NCI-H1930 (cell line): ENCODE measurements at places on chromosomes 7 and 10.
A peak's percentile ranks its signal among the peaks of the same experiment; 100 is the strongest.

GRCh38 chr10:35336921-35337823, 863 bp downstream of the CCNY start:
- DNase-seq, result no peak

- no peak for DNase-seq
Measured at GRCh38 chr10:3494131-3494837, 290.7 kb downstream of the KLF6 start.

DNA sequence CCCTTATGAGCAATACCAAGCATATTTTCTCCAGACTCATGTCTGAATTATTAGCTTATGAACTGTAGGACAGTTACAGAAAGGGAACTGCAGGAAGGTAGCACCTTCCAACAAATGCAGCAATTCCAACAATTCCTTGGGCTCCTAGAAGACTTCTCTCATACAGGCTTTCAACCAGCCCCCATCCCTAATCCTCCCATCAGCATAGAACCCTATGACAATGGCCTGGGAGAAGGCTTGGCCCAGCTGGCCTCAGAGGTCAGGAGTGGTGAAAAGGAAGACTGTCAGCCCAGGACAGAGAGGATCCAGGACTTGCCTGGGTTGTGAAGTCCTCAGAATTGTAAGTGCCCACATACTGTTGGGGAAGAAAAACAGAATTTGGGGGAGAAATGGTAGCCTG, 5.9 kb downstream of the VPS41 start:
- no peak for DNase-seq

DNA sequence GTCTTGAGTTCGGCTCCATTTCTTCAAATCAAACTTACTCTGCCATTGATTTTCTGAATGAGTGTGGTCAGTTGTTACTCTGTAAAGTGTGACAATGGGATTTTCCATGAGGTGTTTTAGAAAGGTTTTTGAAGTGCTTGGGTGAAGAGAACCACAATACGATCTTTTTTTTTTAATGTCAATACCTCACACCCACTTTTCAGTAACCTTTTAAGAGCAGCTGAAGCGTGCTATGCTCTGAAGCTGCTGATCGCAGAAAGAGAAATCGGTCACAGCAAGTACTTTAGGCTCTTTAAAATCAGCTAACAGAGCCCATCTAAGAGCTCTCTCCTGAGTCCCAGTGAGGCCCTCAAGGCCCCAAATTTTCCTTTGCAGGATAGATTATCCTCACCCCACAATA, 34.4 kb upstream of the YAE1 start:
- DNase-seq, result no peak

GRCh38 chr10:32059472-32059871, 3.2 kb upstream of the KIF5B start:
- DNase-seq, result no peak

DNA sequence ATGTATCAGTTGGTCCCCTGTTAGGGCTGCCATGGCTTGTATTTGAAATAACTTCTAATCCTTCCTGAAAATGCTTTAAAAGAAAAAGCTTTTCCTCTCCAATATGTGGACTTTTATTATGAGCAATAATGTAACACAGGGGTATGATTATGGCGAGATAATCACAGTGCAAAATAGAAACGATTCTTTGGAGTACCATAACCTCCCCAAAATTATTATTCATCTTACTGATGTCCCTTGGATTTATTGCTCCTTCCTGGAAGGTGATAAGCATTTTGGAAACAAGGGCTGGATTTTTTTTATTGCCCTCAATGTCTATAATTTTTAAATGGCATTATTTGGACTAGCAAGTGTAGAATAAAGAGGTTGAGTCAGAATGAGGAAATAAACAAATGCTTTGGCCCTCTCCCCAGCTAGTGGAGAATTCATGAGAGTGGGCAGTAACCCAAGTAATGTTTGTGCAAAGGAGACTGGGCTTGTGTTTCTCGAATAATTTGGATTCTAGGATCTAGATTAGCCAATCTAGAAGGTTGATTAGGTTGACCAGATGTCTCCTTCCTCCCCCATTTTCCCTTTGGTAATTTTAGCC, 403.9 kb upstream of the CELF2 start:
- DNase-seq, result no peak

GRCh38 chr7:97118306-97118917, 914 bp downstream of the SDHAF3 start:
- DNase-seq, result no peak

DNA sequence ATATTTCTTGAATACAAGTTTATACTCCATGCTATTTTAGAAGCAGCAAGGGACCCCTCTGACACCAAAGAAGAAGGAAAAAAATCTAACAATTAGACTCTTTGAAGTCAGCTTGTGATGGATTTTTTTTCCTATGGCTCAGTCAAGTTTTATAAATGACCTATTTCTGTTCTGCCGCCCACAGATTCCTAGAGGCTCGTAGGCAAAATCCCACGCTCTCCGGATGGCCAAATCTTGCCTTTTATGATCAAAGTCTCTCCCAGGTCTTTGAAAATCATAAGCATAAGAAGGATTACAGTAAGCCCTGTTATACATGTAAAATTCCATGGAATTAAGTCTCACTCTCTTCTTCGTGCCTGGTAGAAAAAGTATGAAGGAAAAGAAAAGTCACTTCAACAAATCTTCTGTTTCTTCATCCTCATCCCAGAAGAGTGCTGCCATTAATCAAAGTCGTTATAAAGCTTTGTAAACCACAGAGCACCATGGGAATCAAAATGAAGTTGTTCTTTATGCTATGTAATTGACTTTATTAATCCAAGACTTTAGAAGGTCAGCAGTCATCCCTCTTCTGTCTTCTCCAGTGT, 33.1 kb downstream of the ASB13 start:
- DNase-seq, result no peak

- DNase-seq, result no peak
Measured at GRCh38 chr7:5502721-5503243, 79.1 kb upstream of the TNRC18 start.

- no peak for DNase-seq
Measured at GRCh38 chr7:2616387-2617324, 15.1 kb upstream of the TTYH3 start.

GRCh38 chr7:99314504-99314903, 11.2 kb upstream of the ARPC1A start:
- DNase-seq, result no peak

- no peak for DNase-seq
Measured at GRCh38 chr7:90584378-90584777, 11.7 kb upstream of the CDK14 start.

GRCh38 chr10:79299397-79300241, 47.6 kb upstream of the PPIF start:
- DNase-seq, result no peak

- no peak for DNase-seq
Measured at GRCh38 chr10:10785627-10786026, 232.0 kb upstream of the CELF2 start.

DNA sequence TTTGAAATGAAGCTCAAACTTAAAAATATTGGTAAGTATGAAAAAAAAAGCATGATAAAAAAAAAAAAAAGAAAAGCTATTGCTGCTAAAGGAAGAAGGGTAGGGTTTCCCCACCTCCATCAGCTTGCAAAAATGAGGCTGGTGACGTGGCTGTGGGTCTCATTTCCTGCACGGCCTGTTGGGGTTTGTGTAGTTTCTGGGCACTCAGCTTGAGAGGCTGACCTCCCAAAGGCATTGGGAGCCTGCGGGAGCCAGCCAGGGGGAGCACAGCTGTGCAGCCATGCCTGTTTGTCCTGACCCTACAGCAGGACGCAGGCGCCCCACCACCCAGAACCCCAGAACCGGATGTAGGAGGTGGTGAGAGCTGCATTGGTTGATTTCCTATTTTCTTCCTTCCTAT, 48.8 kb upstream of the CARD11 start:
- DNase-seq, result no peak

DNA sequence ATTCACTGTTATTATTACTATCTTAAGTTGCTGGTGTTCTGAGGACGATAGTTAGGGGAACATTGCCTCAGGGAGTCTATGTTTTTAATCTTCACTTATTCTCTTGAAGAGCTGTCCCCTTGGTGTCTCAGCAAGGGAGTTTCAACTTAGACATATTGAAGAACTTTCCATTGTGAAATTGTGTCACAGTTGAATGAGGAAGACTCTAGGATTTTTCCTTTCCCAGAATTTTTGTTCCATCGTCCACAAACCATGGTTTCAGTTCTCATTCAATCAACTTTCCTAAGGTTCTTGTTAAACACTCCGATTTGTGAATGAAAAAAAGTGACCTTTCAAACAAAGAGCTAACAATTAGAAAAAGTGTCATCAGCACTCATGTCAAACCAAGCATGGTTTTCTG, 128.3 kb downstream of the GATA3 start:
- no peak for DNase-seq

- no peak for DNase-seq
Measured at GRCh38 chr7:135210888-135211178, 493 bp downstream of the WDR91 start.

DNA sequence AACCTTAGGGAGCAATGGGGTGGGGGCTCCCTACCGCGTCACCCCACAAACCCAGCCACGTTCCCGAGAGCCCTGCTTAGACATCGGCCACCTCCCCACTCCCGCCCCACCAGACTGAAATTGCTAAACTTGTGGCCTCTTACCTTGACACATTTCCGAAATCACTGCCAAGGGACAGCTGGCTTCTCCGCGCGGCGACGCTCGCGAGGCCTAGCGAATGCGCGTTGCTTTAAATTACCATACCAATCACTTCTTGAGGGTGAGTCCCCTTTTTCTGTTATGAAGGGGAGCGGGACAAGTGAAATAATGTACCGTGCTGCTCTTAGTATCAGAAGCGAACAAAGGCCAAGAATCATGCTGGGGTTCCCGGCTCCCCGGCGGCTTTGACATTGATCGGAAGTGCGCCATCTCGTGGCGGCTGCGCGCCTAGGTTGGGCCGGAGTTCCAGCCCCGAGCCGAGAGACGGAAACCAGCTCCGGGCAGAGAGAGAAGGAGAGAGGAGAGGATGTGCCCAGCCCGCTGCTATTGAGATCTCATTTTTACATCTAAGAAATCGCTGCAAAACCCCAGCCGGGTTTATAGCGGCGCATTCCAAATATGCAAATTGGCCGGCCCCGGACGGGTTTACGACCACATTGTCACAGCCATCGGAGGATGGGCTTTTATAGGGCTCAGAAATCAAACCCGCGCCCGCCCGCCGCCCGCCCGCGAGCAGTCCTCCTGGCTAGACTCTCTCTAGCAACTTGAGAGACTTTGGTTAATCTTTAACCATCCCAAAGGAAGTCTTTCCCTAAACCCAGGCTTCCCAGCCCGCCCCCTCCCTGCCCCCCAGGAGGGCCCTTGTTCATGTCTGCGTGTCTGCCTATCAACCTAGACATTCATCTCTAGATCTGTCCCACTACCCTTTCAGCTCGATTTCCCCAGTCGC, 5.3 kb downstream of the HOXA11 start:
- no peak for DNase-seq

- DNase-seq, result no peak
Measured at GRCh38 chr7:79828866-79829265, 305.8 kb upstream of the GNAI1 start.

DNA sequence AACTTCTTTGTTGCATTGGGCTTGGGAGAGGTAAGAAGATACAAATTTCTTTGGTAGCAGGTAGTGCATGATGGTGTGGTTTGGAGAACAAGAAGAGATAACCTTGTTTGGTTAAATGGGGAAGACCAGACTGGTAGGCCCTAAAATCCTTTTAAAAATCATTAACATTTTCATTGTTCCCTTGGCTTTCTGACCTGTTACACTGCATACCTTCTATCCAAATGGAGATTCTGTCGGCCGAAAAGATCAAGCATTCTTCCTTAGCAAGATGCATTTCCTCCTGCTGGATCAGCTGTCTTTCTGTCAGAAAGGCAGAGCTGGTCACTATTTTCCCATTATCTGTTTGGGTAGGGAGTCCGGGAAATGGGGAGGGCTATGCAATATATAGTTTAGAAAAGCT, 33.7 kb downstream of the AGK start:
- no peak for DNase-seq

DNA sequence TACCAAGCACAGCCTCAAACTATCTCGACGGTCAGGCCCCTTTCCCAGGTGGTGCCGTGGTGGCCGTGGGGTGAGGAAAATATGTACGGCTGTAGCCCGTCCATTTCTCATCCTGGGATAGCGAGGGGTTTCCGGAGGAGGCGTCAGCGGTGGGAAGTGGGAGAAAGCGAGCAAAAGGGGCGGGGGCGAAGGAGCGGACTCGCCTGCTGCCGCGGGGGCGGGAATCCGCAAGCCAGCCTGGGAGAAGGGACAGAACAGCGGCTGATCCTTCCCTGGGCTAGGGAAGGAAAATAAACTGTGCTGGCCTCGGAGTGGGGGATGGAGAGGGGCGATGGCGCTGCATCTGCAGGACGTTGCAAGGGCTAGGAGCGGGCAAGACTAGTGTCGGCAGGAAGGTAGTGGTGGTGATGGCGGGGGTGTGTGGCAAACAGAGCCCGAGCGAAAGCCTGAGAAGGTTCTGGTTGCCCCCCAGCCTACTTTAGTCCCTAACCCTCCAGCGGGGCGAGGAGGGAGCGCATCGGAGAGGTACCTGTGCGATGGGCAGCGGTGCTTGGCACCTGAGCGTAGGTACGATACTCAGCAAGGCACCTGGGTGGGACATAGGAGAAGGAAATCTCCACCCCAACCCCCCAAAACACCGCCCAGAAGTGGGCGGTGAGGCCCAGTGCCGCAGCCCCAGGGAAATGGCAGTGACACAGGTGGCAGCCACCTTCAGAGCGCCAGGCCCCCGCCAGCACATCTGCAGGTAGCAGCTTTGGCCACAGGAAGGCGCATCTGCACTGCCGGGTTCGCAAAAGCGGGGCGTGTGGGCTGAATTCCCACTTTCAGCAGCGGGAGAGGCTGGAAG, 49.9 kb upstream of the STEAP1B start:
- DNase-seq, result peak; percentile 44

GRCh38 chr10:22992075-22992474, 64.2 kb downstream of the ARMC3 start:
- DNase-seq, result no peak

GRCh38 chr10:17607603-17608332, 9.4 kb downstream of the HACD1 start:
- no peak for DNase-seq

DNA sequence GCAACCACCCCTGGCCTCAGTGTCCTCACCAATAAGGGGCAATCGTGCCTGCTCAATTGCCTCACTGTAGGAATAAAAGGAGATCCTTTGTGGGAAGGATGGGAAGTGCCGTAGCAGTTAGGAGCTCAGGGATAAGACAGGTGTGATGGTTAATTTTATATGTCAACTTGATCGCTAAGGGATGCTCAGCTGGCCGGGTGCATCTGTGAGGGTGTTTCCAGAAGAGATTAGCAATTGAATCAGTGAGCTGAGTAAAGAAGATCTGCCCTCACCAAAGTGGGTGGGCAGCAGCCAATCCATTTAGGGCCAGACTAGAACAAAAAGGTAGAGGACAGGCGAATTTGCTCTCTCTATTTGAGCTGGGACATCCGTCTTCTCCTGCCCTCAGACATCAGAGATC, 46.3 kb downstream of the BUB3 start:
- no peak for DNase-seq

DNA sequence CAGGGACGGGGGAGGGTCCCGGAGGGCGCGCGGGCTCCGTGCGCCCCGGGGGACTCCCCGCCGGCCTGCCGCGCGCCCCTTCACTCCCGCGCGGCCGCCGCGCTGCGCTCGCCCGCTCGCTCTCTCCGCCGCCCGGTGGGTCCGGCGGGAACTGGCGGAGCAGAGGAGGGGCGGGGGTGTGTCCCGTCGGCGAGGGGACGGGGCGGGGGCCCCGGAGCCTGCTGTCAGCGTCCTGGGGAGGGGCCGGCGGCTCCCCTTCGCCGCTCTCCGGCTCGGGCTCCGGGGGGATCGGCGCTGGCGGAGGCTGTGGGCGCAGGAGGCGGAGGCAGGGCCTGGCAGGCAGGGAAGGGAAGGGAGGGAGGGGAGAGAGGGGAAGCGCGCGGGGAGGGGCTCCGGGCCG, at the start of gene SH3PXD2A:
Gene SH3PXD2A, minus strand, starts transcription at position 153 of the 400 bp plus-strand sequence. CDS start 310 bp downstream, outside the sequence.
- peak; percentile 41 for DNase-seq

GRCh38 chr10:69818676-69819239, 17.1 kb downstream of the COL13A1 start:
- no peak for DNase-seq
